Caco-2 (cell line): ENCODE measurements at places on chromosomes 1 and 21.

DNA sequence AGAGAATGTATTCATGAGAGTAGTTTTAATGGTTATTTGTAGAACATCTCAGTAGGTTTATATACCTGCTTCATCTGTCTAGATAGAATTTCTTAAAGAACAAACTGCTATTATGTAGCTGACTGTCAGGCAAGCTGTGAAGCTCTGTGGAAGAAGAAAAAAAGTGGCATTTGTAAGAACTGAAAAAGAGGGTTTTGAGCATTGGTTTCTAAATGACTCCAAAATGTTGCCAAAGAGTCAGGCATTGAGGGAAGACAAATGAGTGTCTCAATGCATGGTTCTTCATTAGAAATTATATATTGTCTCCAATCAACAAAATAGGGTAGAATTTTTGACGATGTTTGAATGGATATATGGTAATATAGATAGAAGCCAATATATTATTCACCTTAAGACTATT, 1276.1 kb downstream of the KCNT2 start:
- DNase-seq = no peak

DNA sequence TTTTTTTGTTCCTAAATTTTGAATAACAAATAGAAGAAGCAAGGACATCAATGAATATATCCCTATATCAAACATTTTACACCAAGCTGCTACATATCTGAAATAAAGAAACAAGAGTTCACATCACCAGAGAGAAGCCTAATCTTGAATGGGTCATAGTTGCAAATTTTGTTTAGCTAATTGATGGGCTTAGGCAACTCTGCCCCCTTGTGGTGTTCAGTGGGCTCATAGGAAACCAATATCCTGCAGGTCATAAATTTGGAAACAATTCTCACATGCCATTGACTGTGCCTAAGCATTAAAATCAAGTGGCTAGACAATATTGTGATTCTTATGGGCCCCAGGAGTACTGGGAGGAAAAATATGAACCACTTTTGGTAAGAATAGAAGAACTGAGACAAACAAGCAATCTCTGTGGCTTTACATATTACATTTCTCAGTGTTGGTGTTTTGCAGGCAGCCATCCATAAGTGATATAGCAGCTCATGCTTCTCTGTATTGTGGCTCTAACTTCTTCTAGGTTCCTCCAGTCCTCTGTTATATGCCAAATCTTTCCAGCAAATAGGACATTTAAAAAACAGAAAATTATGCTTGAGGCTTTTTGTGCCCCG, 1262.8 kb upstream of the PRMT6 start:
- DNase-seq = peak; percentile 36

- no peak for DNase-seq
Observed at GRCh38 chr1:207890136-207890738, 20.7 kb downstream of the CD34 start.

- DNase-seq = no peak
Observed at GRCh38 chr1:23899070-23899469, 14.1 kb downstream of the CNR2 start.

DNA sequence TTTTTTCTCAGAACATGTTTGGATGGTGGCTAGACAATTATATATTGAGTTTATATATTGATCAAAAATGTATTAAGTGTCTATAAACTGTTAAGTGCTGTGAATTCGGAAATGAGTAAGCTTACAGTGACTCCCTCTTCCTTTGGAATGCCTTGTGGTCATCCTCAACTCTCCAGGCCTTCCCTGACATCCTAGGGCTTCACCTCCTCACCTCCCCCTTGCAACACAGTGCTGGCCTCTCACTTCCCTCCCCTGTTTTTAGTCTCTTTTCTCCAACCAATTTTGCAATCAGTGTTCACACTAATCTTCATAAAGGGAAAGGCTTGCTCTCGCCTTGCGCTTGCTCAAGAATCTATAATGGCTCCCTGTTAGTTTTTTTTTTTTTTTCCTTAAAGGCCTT, 95.1 kb upstream of the C1orf21 start:
- DNase-seq = no peak

- no peak for DNase-seq
Observed at GRCh38 chr1:219417610-219418009, 195.3 kb downstream of the ZC3H11B start.

GRCh38 chr1:245306628-245307410, 152.0 kb downstream of the KIF26B start:
- no peak for DNase-seq
